ENCODE measurements at places on chromosomes 6 and 20. TPM values are rescaled to one million over a fixed set of nuclear protein-coding genes. Genes with fewer than 3 reads are reported as not detected.

The CLPSL1 gene
- not detected for total RNA-seq

The APCDD1L gene
- 2.9 TPM for total RNA-seq

The CHMP4B gene
- 32.0 TPM for total RNA-seq

- no peak for DNase-seq
Measured at GRCh38 chr6:162177746-162178145, 549.8 kb downstream of the PRKN start.

- DNase-seq, result peak; percentile 45
Measured at GRCh38 chr20:62367136-62367632, at the start of gene LAMA5. LAMA5 (minus strand) TSS chr20:62367312; CDS start chr20:62367245, 67 bp downstream.

- peak; percentile 87 for DNase-seq
Measured at GRCh38 chr6:148999929-149000468, 253.2 kb downstream of the UST start.

DNA sequence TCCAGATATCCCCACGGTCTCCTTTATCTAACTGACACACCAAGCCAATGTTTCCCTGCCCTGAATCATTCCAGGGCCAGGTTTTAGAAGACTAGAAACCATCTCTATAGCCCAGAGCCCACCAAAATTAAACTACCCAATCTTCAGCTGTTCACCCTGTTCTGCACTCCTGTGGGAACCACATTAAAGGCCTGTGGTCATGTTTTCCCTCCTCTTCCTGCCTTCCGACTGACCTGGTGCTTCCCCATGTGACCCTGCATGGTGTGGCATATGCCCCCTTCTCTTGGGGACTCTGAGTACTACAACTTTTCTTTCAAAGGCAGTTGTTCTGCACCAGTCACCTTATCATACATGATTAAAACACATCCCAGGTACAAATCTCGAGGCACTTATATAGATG lies 155.0 kb downstream of the TMEM200A start:
- DNase-seq, result no peak

DNA sequence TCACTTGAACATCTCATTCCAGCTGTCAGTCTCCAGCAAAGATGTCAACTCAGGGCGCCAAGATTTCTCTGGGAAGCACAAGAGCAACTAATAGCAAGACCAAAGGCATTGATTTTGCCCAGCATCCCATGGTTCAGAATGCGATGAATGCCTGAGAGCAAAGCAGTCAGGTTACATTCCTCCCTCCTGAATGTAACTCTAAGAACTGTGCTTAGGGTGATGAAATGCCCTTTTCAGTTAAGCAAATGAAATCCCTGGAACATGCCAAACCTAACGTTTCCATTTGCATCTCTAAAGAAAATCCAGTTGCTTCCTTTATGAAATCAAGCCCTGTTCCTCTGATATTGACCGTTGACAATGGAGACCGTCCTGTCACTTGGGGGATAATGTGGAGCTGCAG lies 224.0 kb upstream of the PLN start:
- no peak for DNase-seq

DNA sequence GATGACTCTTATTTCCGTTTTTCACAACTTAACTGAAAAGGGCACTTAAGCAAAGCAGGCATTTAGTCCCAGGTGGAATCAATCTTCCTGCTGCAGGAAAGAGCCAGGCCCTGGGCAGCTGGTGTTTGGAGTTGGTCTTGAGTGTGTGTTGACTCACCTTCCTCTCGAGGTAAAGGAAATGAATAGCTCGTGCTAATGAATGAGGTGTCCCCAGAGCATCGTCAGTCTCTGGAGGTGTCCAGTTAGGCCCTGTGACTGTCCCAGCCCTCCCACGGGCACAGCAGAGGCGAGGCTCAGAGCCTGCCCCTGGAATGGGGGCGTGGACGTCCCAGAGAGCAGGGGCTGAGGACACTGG lies 277.7 kb downstream of the NRN1 start:
- DNase-seq, result no peak

DNA sequence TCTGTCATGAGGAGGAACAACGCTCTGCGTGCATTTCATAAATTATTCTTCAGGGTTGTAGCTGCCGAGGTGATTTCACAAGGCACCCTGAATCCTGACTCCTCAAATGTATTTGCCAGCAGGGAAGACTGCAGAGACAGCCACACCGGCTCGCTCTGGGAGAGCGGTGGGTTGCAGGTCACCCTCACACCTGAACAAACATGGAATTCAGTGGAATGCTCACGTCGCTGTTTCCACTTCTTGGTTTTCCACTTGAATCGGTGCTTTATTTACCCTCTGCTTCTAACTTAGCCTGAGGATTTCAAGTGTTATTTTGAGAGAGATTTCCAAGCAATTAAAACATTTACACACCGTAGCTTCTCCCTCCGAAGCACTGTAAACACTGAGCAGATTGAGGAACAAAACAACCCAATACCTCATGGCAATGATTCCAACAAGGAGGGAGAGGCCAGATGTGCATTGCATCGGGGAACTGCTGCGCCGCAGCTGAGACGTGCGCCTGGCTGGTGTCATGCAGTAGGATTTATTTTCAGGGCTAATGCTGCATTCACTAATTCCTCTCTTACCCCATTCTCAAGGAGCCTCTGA lies 59.5 kb upstream of the GGTLC1 start:
- no peak for DNase-seq

- no peak for DNase-seq
Measured at GRCh38 chr20:38300438-38300837, 3.5 kb upstream of the BPI start.

DNA sequence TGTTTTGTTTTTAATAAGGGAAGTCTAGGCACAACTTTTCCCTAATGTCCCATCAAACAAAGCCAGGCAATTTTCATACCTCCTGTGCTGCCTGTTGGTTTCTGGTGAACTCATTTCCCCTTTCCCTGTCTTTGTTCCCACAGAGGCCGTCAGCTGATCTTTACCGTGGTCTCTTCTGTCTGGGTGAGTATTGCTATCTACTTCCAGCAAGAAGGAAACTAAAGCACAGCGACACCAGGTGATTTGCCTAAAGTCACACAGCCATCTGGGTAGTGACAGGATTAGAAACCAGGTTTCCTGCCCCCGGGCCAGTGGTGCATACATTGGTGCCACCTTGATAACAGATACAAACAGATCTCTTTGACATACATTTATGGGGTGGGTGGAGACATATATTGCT lies 59.6 kb downstream of the RAB44 start:
- no peak for DNase-seq

- DNase-seq, result no peak
Measured at GRCh38 chr6:3669916-3670315, 81.6 kb downstream of the PXDC1 start.

DNA sequence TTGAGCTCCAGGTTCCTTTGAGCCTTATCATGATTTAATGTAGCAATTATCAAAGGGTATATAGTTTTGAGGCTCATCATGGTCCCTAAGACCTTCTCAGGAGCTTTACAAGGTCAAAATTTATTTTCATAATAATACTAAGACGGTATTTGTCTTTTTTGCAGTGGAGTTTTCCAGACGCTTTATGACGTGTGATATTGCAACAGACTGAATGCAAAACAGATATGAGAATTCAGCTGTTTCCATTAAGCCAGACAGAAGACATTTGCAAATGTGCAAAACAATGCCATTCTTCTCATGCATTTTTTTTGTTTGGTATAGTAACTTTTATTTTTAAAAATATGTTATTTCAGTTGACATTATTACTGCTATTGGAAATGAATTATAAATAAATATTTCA lies 24.7 kb upstream of the CNKSR3 start:
- peak; percentile 71 for DNase-seq

DNA sequence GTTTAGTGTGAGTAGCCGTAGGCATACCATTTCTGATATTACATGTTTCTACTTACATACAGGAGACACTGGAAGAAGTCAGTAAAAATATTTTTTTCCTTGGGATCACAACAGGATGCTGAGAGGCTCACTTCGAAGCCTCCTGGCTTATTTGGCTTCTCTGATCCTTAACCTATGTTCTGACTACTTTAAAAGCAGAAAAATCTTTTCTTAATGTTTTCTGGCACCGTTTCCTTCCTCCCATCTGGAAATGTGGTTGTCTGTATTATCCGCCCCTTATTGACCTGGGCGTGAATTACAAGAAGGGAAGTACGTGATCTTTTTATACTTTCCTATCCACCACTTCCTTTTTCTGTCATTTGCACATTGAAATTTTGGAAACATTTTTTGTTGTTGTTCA lies 379.6 kb downstream of the COL12A1 start:
- peak; percentile 11 for DNase-seq

- DNase-seq, result no peak
Measured at GRCh38 chr6:93962566-93962965, 543.2 kb upstream of the EPHA7 start.

DNA sequence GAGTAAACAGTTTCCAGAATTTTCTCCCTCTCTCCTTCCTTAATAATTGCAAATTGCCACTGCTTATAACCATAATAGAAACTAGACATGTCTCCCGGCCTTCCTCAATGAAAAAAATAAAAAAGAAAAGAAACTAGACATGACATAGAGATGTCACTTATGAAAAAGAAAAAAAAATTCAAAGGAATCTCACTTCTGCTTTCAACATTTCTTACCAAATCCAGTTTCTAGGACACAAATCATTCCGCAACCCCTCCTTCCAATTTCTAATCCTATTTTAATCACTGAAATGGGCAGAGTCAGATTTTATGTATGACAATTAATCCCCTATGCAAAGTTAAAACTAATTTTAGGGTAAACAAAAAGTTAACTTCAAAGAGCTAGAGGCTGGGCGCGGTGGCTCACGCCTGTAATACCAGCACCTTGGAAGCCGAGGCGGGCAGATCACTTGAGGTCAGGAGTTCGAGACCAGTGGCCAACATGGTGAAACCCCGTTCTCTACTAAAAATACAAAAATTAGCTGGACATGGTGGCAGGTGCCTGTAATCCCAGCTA lies 40.1 kb upstream of the EEF1A1 start:
- DNase-seq, result no peak

DNA sequence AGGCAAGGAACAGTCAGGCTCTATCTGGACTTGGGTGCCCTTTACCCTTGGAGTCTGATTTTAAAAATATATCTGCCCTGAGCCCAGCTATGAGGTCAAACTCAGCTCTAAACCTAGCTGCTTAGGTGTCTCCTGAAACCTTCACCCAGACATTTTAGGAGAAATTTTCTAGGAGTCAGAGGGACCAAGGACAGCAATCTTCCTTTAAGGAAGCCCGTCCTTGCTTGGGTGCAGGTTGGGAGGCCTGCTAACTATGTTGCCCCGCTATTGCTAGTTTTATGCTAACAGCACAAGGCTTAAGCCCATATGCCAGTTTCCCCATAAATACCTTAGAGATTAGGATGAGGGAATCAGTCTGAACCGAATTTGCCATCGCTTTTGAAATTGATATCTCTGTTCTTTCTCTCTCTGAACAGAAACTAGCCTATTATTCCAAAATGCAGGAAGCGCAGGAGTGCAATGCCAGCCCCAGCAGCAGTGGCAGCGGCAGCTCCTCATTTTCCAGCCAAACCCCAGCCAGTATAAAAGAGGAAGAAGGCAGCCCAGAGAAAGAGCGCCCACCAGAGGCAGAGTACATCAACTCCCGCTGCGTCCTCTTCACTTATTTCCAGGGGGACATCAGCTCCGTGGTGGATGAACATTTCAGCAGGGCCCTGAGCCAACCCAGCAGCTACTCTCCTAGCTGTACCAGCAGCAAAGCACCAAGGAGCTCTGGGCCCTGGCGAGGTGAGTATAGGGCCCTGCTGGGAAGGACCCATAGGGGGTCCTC lies 2.6 kb downstream of the VGLL2 start:
- DNase-seq, result no peak

GRCh38 chr6:112163295-112164257 lies 76.2 kb downstream of the FAM229B start:
- peak; percentile 42 for DNase-seq

DNA sequence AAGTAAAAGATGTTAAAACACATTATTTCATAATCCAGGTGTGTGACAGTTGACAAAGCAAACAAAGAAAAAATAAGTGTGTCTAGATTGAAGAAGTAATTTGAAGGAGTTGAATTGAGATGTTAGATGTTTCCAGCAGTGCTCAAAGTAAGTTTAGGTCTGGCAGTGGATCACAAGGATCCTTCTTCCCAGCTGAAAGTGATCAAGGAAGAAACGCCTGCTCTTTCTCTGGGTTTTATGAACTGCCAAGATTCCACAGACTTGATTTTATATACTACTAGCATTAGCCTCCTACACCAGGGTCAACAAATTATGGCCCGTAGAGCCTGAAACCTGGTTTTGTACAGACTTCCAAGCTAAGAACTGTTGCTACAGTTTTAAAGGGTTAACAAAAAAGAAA lies 30.3 kb downstream of the STX7 start:
- peak; percentile 42 for DNase-seq

- DNase-seq, result no peak
Measured at GRCh38 chr6:1868561-1869261, 259.0 kb downstream of the FOXC1 start.

- no peak for DNase-seq
Measured at GRCh38 chr6:128422871-128423270, 97.5 kb downstream of the PTPRK start.

DNA sequence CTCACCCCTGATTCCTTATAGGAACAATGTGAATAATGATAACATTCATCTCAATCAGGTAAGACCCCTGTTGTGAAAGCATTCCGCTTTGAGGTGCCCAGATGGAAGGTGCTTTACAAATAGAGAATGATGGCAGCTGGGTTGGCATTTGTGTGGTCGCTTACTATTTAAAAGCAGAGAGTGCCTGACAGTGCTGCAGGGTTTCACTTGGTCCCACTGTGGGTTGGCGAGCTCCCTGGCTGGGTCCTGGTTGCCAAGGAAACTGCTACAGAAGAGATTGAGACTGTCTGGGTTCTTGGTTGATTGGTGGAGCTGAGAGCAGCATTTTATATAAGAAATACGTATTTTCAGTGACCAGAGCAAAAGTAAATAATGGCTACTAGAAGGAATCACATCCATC lies 207.2 kb upstream of the KCNQ5 start:
- DNase-seq, result no peak

Measured in fibroblast of villous mesenchyme (primary cell).